ENCODE measurements at places on chromosomes 3 and 15.

- DNase-seq, result no peak
These were observed 144.7 kb upstream of the GADL1 start for GRCh38 chr3:31039145-31039544.

GRCh38 chr15:35485411-35485810 lies 60.6 kb downstream of the DPH6 start:
- DNase-seq, result no peak

DNA sequence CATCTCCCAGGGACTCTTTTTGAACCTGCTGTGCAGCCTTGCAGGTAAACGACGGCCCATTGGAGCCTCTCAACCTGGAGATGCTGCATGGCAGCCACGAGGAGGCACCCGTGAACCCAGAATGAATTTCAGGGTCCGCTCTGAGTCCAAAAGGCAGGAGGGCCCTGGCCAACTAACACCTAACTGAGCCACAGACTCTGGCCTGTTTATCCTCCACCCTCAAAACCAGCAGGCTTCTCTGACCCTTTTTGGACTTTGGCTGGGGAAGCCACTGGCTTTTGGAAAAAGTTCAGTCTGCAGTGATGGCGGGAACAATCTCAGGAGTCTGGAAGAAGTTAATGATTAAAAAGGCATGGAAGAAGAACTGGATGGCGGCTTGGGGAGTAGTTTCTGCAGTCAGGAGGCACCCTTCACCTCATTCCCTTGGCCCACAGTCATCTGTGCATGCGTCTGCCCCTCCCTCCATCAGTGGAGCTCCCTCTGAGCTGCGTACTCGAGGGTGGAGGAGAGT lies 4.1 kb downstream of the PXYLP1 start:
- no peak for DNase-seq

- no peak for DNase-seq
These were observed 20.7 kb upstream of the POC1A start for GRCh38 chr3:52174896-52175295.

DNA sequence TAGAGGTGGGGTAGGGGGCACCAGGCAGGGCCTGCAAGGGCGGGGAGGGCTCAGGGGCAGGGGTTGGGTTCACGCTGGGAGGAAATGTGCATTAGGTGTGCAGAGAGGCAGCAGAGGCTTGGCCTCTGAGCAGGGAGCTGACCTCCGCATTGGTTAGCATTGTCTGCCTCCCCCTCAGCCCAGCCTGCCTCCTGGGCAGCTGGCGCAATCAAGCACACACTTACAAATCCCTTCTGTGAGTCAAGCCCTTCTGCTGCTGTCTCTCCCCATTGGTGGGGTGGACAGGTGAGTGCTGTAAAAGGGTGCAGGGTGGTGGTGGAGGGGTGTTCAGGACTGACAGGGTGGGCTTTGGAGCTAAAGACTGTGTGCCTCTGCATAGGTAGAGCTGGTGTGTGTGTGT lies 9.3 kb downstream of the LOXL1 start:
- peak; percentile 29 for DNase-seq

DNA sequence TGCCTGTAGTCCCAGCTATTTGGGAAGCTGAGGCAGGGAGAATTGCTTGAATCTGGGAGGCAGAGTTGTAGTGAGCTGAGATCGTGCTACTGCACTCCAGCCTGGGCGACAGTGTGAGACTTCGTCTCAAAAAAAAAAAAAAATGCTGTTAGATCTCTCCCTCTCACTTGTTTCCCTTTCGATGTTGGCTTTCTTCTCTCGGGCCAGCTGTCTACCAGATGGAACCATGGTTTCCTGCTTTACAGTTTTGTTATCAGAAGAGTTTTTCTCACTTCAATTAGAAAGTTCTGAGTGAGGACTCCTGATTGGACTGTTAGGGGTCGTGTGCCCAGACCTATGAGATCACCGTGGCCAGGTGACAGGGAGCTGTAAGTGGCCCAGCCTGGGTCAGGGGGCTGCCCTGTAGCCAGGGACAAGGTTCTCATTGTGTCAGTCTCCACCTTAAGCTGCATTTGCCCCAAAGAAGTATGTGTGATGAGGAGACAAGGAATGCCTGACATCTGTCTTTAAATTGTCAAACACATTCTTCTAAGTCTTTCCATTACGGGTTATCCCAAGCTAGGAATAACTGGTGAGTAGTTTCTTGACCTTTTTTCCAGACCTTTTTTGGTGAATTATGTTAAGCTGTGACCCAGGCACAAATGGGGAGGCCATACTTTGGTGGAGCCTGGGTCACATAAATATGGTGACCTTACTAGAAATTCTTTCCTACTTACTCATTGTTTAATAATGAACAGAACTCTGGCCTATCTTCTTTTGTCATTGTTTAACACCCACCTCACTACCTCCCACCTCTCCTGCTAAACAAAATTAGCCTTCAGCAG lies 25.2 kb downstream of the SNAPC5 start:
- no peak for DNase-seq

DNA sequence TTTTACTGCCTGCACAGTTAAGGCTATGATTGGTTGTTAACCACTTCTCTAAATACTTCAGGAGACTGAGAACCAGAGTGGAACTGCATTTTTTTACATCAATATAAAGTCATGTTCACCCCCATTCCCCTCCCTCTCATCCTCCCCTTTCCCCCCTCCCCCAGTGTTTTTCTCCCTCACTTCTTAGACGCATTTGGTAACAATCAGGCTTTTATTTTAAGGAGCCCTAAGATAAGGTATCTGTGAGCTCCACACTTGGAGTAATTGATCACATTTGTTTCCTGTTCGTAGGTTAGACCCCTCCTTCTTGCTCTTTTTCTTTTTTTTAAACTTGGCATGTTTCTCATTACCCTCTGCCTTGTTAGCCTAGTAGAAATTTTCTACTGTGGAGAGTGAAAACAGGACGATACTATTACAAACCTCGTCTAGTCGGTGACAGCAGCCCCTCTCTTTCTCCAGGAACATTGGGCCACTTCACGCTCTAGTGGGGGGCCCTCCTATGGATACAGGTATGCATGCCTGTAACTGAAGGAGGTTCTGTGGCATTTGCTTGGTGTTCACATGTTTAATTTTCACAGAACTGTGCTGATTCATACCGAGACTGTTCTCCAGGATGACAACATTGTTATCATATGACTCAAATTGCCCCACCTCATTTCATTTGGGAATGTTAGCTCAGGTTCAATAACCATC lies 314.4 kb downstream of the MECOM start:
- no peak for DNase-seq

- no peak for DNase-seq
These were observed 39.9 kb downstream of the FEM1B start for GRCh38 chr15:68317281-68318007.

DNA sequence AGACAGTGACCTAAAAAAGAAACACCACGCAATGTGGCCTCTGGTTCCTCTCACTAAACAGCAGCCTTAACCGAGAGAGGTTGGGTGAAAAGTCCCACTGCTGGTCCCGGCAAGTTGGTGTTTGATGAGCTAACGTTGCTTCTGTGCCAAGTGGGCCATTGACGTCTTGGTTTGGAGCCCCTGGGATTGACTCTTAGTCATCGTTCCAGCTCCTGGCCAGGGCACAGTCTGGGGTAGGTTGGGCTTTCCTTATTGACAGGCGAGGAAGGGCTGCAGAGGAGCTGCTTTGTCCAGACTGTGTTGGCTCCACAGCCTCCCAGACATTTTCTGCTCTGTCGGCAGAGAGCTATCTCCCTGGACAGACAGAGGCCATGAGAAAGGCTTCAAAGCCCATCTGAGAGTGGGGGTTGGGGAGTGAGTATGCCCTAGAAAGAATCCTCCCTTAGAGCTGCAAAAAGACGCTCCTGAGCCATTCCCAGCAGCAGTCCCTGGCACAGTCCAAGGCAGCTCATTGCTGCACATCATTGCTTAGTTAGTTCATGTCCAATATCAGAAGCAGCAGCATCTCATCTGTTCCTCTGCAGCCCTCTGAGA lies 28.6 kb upstream of the C3orf80 start:
- no peak for DNase-seq

DNA sequence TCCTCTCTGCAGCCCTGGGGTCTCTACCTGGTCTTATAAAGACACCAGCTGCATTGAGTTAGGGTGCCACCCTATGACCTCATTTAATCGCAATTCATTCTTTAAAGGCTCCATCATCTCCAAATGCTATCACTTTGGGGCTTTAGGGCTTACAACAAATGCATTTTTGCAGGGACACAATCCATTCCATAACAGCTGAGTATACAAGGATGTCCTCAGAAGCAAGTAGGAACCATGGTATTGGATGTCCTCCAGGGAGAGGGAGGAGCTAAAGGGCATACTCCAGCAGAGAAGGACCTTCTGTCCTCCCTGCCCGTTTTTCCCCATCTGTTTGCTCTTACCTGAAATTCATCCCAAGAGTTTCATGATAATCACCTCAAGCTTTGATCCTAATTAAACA lies 30.3 kb downstream of the UMPS start:
- no peak for DNase-seq
